ENCODE measurements at places on chromosomes 16 and 17.

- no peak for DNase-seq
These were observed 69.3 kb downstream of the MYO1D start for GRCh38 chr17:32807577-32807976.

- DNase-seq = no peak
These were observed 67.8 kb downstream of the GOSR1 start for GRCh38 chr17:30545024-30545423.

- DNase-seq = no peak
These were observed 8.8 kb downstream of the MLYCD start for GRCh38 chr16:83907631-83908250.

DNA sequence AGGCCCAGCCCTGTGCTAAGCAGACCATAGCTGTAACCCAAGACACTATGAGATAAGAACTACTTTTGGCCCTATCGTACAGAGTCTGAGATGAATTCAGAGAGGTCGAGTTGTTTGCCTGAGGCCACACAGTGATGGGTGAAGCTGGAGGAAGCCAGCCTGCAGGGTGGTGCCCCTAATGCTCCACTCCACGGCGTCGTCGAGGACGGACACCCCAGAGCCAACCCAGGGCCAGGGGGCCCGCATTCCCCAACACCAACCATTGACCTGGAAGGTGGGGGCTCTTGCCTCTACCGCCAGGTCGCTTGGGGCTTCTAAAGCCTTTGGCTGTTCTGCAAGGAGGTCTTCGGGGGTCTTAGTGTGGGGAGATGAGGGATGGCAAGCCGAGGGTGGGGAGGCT is 84.1 kb downstream of the IRF8 start:
- no peak for DNase-seq

DNA sequence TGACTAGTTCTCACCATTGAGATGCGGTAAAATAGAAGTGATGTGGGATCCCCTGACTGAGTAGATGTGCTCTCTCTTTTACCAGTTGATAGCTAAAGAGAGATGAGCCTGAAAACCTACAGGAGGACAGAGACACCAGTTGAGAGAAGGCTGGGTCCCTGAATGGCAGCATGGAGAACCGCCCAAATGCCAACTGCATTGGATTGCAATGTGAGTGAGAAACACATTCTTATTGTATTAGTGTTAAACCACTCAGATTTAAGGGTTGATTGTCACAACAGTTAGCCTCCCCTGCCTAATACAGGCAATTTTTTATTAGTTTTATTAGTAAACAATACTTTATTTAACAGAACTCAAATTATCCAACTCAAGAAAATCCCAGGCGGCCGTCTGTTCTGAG is 61.2 kb downstream of the SPACA3 start:
- no peak for DNase-seq

Data from D341Med (cell line).